Kidney glomerular epithelial cell (primary cell): ENCODE measurements at places on chromosomes 1 and 21.

GRCh38 chr1:98704474-98704873 lies 43.0 kb downstream of the SNX7 start:
- DNase-seq: no peak

DNA sequence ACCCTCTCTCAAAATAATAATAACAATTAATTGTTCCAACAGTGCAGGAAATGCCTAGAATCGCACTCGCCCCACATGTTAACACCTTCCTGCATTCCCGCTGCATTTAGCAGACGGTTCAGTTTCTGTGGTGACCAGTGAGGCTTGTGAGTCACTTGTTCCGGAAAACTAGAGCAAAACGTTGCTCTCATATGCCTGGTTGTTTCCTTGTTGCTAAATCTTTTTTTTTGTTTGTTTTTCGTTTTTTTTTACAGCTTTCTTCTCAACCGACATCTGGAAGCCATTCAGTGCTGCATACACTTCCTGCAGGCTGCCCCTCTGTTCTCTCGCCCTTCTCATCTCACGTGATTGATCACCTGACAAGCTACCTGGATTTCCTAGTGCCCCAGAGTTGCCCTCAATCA lies 56.9 kb upstream of the TMPRSS2 start:
- no peak for DNase-seq

GRCh38 chr1:99614728-99615127 lies 31.2 kb upstream of the PALMD start:
- DNase-seq: no peak

DNA sequence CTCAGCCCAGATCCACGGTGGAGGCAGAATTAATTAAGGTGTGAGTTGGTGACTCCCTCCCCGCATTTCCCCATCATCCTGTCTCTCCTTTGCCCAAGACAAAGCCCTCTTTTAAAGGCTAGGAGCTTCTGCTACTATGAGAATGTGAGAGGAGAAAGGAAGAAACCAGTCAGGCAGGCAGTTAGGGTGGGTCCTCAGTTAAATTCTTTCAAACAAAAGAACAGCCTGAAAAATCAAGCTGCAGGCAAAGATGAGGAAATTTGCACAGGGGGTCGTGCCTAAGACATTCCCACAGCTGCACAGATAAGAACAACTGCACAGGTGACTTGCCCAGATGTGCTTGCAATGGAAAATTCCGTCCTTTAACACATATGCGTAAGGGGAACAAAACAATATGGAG lies 47.6 kb downstream of the SERTAD4 start:
- DNase-seq: no peak

GRCh38 chr1:161088587-161089110 lies 709 bp downstream of the NECTIN4 start:
- peak; percentile 30 for DNase-seq

GRCh38 chr1:84434801-84435549 lies 36.7 kb downstream of the DNASE2B start:
- peak; percentile 17 for DNase-seq

GRCh38 chr1:181221078-181221477 lies 132.6 kb downstream of the IER5 start:
- no peak for DNase-seq

GRCh38 chr1:16019644-16020277 lies 1.9 kb upstream of the HSPB7 start:
- DNase-seq: no peak

- no peak for DNase-seq
Measured at GRCh38 chr1:56961426-56961825, 4.4 kb downstream of the C8B start.
